ENCODE measurements at places on chromosomes 2 and 18.

DNA sequence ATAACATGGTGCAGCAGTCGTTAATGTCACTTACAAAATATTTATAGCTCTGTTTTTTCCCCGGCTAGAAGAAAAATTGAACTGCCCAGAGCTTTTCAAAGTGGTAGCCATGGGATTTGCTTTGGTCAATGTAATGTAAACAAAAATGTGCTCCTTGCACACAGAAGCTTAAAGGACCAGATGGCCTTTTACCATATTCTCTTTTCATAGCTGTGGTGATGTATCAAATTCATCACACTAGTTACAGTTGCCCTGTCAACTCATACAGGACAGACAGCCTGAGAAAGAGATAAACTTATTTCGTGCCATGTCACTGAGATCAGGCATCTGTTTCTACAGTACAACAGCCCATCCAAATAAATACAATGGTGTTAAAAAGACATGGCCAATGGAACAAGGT is 368.1 kb upstream of the CDH19 start:
- no peak for DNase-seq

GRCh38 chr18:50460716-50461115 is 85.9 kb downstream of the SKA1 start:
- no peak for DNase-seq

- DNase-seq = no peak
Measured at GRCh38 chr2:60994131-60994530, 23.4 kb upstream of the PEX13 start.

DNA sequence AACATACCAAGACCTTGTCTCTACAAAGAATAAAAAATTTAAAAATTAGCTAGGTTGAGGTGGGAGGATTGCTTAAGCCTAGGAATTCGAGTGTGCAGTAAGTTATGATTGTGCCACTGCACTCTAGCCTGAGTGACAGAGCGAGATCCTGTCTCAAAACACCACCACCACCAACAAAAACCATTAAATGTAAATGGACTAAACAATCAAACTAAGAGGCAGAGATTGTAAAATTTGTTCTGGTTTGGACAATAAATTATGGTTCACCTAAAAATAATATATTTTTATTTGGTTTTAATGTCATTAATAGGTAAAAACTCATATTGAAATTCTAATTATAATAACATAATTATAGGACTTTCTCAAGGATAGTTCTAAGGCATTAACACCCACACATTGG is 9.9 kb upstream of the ATIC start:
- DNase-seq = no peak
